ENCODE measurements at places on chromosomes 5 and 9.

DNA sequence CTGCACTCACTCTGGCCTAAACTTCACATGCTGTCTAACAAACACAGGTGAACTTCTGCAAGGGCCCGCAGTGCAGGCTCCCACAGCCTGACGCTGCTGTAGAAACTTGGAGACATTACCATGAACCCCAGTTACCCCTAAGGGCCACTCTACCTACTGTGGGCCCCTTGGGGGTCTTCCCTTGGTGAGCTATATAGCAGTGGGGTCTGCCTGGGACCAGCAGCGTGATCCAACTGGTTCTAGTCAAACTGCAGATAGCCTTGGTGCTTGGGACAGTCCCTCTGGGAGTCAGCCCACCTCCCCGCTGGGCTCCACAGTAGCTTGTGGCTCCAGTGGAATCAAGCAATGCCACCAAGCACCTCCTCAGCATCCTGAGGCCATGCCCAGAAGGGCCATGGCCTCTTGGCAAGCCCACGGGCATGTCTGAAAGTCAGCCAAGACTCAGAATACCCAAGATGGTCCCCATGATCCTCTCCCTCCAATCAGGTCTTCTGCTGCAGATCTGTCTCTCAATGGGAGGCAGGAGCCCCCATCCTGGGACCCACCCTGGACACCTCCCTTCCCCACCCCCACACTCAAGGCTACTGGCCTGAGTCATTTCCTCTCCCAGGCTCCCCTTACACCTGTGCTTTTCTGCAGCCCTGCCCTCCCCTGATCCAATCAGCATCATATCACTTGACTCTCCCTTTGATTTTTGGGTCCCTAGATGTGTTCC, 230.0 kb upstream of the IRX1 start:
- no peak for DNase-seq

DNA sequence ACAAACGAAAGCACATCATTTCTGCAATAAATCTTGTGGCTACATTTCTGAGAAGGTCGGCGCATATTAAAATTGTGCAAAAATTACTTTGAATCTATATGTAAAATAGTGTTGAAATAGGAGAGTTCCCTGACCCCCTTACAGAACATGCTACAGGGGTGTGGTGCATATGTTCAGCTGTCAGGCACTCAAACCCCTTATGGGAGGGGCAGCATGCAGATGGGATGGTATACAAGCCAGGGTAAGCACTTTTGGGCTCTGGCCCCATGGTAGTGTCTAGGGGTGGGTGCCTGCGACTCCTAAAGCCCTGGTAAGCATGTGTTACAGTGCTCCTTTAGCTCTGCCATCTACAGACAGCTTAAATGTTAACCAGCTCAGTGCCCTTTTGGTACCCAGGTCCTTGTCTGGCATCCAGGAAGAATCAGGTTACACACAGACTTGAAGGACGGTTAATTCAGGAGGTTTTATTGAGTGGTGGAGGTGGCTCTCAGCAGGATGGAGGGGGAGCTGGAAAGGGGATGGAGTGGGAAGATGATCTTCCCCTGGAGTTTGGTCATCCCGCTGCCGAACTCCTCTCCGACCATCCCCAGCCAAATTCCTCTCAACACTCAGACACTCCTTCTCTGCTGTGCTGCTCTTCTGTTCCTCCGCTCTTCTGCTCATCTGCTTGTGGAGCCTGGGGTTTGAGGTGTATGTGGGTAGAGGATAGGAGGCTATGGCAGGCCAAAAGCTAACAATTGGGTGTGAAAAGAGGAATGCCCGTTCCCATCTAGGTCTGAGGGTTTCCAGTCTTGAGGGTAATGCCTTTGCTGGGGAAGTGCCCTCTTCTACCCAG, 84.6 kb upstream of the RASEF start:
- DNase-seq = no peak

- DNase-seq = no peak
These were observed 983.6 kb upstream of the TYRP1 start for GRCh38 chr9:11709567-11709966.

DNA sequence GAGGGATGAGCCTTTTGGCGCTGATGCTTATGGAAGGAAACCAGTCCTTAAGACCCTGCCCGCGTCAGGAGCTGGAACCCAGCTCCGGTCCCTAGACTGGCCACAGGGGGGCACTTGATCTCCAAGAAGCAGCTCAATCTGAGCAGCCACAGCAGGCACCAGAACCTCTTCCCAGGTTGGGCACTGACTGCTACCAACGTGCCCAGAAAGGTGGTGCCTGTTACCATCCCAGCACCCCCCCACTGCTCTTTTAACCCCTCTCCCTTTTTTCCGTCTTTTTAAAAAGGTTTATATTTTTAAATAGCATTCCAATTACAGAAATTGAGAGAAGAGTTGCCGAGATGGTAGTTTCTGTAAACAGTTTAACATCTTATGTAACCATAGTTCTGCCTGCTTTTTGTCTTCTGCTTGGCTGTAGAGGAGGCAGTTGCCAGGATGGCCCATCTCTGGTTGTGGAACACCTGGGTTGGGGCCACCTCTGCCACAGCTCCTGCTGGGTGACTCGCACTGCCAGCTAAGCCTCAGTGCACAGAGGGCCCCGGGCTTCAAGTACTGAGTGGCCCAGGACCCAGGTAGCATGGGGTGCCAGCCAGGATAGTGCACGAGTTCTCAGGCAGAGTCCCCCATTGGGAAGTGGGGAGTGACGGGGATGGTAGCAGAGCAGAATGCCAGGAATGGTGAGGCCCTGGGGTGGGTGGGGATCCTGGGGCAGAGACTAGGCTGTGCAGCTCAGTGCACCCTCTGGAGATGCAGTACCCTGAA, 62.8 kb downstream of the PFDN1 start:
- no peak for DNase-seq

GRCh38 chr5:151153300-151153699, 4.3 kb downstream of the ANXA6 start:
- DNase-seq = no peak

DNA sequence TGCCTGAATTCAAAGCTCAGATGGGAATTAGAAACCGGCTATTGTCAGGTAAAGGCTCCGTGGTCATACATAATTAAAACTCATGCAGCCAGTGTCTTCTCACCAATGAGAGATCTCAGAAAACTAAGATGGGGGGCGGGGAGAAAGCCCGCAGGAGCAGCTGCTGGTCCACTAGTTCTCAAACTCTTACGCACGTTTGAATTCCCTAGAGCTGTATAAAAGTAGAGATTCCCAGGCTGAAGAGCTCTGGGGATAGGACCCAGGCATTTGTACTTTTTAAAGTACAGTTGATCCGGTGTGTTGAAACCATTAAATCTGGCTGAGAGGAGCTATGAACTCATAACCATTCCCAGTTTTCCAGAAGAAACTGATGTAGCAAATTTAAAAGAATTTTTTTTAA, 68.5 kb downstream of the FRMD3 start:
- DNase-seq = no peak

- no peak for DNase-seq
These were observed 95.0 kb downstream of the ADAMTSL1 start for GRCh38 chr9:18568973-18569372.

- no peak for DNase-seq
These were observed 7.3 kb upstream of the ARL15 start for GRCh38 chr5:54317511-54318260.

GRCh38 chr5:73835726-73836125, 209.7 kb downstream of the ARHGEF28 start:
- DNase-seq = no peak

DNA sequence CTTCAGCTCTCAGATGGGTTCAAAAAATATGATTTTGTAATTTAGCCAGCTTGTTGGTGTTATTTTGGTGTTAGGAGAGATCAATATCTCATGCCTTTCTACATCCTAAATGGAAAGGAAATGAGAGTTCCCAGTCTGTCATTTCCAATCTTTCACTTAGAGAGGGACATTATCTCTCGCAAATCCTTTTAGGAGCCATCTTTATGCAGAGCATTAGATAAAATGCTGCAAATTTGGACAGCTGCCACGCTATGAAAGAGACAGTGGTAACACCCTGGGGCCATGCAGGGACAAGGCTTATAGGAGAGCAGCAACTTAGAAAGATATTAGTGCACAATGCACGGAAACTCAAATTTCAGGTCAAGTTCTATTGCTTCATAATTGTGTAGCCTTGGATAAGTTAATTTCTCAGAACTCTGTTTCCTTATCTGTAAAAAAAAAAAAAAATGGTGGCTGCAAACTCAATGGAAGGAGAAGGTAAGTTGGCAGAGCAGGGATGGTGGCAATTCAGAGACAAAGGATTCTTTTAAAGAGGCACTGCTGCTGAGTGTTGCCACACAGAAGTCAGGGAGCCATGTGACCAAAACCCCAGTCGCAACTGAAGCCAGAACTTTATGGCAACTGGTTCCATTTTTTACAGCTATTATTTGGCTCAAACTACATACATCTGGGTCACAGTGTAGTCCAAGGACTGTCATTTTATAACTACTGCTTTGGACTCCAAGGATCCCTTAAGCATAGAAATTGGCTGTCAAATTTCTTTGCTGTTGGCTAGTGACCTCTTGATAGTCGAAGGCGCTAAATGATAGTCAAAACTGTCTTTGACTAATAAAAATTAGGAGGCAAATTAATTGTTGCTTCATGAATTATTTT, 210.2 kb downstream of the FRMD3 start:
- DNase-seq = no peak
